ENCODE measurements at places on chromosomes 1 and 21. TPM values are rescaled to one million over a fixed set of nuclear protein-coding genes. Genes with fewer than 3 reads are reported as not detected.

DNA sequence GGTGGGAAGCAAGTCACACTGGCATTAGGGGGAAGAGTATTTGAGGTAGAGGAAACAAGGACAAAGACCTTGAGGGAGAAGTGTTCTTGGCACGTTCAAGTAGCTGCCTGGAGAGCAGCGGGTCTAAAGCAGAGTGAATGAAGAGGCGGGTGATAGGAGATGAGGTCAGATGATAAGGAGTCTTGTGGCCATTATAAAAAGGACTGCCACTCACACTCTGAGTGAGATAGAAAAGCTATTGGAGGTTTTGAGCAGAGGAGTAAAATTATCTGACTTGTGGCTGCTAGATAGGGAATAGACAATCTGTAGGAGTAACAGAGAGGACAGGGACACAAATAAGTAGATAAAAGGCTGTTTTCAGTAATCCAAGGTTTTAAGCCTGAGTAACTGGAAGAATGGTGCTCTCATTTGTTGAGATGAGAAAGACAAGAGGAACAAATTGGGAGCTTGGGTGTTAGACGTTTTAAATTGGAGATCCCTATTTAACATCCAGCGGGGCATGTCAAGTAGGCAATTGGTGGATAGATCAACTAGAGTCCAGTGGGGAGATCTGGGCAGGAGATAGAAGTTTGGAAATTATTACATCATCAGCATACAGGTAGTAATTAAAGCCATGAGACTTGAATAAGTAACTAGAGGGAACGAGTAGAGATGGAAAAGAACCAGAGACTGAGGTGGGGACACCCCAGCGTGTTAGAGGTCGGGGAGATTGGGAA, 43.7 kb downstream of the HENMT1 start:
- DNase-seq: no peak
- H3K27ac ChIP-seq: no peak overlapping the region
- H3K4me3 ChIP-seq: no peak overlapping the region
- no peaks in the 10 kb centered on the region for H3K4me1 ChIP-seq
- no peaks in the 10 kb centered on the region for H3K27me3 ChIP-seq
- peaks cover 3% of the 10 kb centered on the region for H3K36me3 ChIP-seq

- no peaks in the 10 kb centered on the region for H3K27me3 ChIP-seq
- H3K36me3 ChIP-seq: no peaks in the 10 kb centered on the region
- DNase-seq: no peak
These were observed 102.8 kb downstream of the KCTD3 start for GRCh38 chr1:215669806-215670491.

DNA sequence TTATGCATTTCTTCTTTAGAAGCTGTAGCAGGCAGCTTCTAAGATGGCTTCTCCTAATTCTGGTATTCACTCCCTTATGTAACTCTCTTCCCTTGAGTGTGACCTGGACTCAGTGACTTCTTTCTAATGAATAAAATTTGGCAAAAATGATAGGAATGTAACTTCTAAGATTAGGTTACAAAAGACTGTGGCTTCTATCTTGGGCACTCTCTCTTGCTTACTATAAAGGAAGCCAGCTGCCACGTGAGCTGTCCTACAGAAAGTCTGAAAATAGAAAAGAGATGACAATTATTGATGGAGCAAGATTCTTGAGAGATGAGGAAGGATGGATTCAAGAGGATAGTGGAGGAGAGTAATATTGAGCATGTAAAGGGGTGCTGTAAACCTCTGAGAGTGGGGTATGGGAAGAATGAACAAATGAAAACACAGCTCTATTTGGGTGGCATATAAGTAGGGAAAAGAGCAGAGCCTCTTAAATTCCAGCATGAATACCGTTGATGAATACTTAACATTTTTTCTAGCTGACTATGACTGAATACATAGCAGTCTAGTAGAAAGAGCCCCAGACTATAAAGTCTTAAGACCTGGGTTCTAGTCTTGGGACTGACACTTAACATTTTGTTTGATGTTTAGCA, 5.5 kb downstream of the TSEN15 start:
- DNase-seq: no peak
- peaks cover 13% of the 10 kb centered on the region for H3K36me3 ChIP-seq
- peaks cover 21% of the 10 kb centered on the region for H3K4me1 ChIP-seq
- no peaks in the 10 kb centered on the region for H3K27me3 ChIP-seq

DNA sequence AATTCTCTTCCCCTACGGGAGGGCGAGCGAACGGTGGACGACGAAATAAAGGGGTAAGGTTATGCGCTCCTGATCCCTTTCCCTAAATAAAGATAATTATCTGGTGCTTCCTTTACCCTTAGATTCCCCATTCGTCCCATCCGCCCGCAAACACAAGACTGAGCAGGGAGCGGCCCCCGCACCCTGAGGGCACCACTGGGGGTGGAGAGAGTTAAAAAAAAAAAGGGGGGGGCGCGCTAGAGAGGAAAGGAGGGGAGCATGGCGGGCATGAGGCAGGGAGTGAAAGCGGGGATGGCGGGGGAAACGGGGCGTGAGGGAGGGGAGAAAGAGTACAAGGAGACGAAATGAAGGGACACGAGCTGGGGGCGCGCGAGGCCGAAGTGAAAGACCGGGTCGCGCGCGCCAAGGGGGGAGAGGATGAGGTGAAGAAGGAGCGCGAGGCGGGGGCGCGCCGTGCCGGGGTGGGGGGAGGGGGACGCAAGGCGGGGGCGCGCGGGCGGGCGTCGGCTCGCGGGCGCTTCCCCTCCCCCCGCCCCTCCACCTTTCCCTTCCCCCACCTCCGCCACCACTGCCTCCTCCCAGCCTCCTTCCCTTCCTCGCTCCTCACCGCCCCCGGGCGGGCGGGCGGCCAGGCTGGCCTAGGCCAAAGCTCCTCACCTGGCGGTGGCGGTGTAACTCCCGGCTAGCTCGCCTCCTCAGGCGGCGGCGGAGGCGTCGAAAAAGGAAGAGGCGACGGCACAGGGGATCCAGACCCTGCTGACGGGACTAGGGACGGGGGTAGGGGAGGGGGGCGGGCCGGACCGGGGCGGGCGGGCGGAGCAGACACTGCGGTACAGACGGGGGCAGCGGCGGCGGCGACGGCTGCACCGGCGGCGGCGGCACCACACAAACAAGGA, 448 bp downstream of the GATAD2B start:
- no peaks in the 10 kb centered on the region for H3K36me3 ChIP-seq
- no peak for DNase-seq
- peak overlapping the region; percentile 94 for H3K27ac ChIP-seq
- no peaks in the 10 kb centered on the region for H3K27me3 ChIP-seq
- H3K4me1 ChIP-seq: peaks cover 21% of the 10 kb centered on the region

GRCh38 chr1:99465176-99465900, 180.6 kb upstream of the PALMD start:
- DNase-seq: no peak
- H3K27ac ChIP-seq: no peak overlapping the region
- no peaks in the 10 kb centered on the region for H3K27me3 ChIP-seq
- no peaks in the 10 kb centered on the region for H3K36me3 ChIP-seq

DNA sequence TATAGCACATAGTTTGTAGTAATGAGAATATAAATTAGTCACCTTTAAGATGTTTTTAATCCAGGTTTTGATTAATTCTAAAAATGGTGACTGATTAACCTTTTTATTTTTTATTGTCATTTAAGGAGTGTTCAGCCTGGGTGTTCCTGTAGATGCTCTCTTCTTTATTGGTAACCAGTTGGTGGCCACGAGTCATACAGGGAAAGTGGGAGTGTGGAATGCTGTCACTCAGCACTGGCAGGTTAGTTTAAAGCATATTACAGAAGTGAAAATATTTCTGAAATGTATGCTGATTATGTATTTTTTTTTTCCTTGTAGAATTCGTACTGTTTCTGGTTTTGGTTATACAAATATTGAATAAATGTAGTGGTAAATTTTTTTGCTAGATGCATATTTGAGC, 28.1 kb downstream of the KCTD3 start:
- no peaks in the 10 kb centered on the region for H3K27me3 ChIP-seq
- peaks cover 7% of the 10 kb centered on the region for H3K36me3 ChIP-seq
- no peak overlapping the region for H3K4me3 ChIP-seq
- H3K4me1 ChIP-seq: peaks cover 8% of the 10 kb centered on the region
- no peak overlapping the region for H3K27ac ChIP-seq
- DNase-seq: no peak

GRCh38 chr1:58717979-58718378, 18.1 kb upstream of the MYSM1 start:
- peak overlapping the region; percentile 18 for H3K27ac ChIP-seq
- H3K27me3 ChIP-seq: no peaks in the 10 kb centered on the region
- no peaks in the 10 kb centered on the region for H3K36me3 ChIP-seq
- H3K4me1 ChIP-seq: no peaks in the 10 kb centered on the region

- H3K27me3 ChIP-seq: no peaks in the 10 kb centered on the region
- DNase-seq: no peak
- no peak overlapping the region for H3K27ac ChIP-seq
- H3K4me3 ChIP-seq: no peak overlapping the region
- peaks cover 5% of the 10 kb centered on the region for H3K36me3 ChIP-seq
These were observed 25.5 kb downstream of the USP1 start for GRCh38 chr1:62462370-62462769.

GRCh38 chr1:107352850-107353249, 212.0 kb downstream of the NTNG1 start:
- H3K27me3 ChIP-seq: no peaks in the 10 kb centered on the region
- H3K36me3 ChIP-seq: no peaks in the 10 kb centered on the region
- H3K27ac ChIP-seq: no peak overlapping the region
- H3K4me3 ChIP-seq: no peak overlapping the region
- no peaks in the 10 kb centered on the region for H3K4me1 ChIP-seq

GRCh38 chr1:156075162-156075561, 7.1 kb downstream of the MEX3A start:
- no peaks in the 10 kb centered on the region for H3K27me3 ChIP-seq
- H3K36me3 ChIP-seq: peaks cover 10% of the 10 kb centered on the region
- peaks cover 21% of the 10 kb centered on the region for H3K4me1 ChIP-seq
- no peak overlapping the region for H3K27ac ChIP-seq
- no peak overlapping the region for H3K4me3 ChIP-seq

GRCh38 chr1:41436281-41437010, 48.0 kb downstream of the EDN2 start:
- no peak for DNase-seq
- no peaks in the 10 kb centered on the region for H3K27me3 ChIP-seq
- no peak overlapping the region for H3K27ac ChIP-seq
- peaks cover 20% of the 10 kb centered on the region for H3K4me1 ChIP-seq
- no peak overlapping the region for H3K4me3 ChIP-seq

DNA sequence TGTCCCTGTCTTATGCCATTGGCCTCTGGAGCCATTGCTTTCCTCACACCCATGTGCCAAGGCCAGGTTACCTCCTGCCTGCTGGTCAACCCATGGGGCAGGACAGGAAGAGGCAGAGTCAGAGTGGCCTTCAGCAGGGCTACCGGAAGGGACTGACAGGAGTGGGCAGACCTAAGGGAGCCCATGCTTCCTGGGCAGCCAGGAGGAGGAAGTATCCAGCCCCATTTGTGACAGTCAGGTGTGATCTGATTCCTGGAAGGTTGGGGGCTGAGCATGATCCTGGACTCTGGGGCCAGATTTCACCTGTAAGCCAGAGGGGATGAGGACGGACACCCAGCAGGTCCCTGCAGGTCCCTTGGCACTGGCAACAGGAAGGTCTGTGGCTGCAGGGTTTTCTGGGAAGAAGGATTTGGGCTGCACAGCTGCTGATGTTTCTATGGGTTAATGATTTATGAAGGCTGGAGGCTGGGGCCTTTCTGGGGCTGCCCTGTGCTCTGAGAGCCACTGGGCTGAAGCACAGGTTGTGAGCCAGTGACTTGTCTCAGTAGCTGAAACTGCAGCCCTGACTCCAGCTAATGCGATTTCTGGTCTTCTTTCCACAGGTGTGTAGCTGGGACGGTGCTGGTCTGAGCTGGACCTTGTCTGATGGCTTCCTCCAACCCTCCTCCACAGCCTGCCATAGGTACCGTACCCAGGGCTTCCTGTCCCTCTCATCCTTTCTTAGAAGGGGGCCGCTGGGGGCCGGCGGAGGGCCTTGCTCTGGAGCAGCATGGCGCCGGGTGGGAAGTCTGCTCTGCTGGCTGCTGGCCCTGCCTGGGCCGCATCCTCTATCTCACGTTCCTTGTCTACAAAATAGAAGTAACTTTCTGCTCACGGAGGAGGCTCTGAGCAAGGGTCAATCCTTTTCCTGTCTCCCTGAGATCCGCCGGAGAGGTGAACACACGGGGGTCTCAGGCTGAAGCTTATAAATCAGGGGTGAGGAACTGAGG, 40.7 kb downstream of the ARHGEF10L start:
- no peaks in the 10 kb centered on the region for H3K36me3 ChIP-seq
- no peaks in the 10 kb centered on the region for H3K27me3 ChIP-seq
- no peak overlapping the region for H3K27ac ChIP-seq
- DNase-seq: peak; percentile 29
- no peaks in the 10 kb centered on the region for H3K4me1 ChIP-seq
- no peak overlapping the region for H3K4me3 ChIP-seq

- no peak overlapping the region for H3K4me3 ChIP-seq
- no peaks in the 10 kb centered on the region for H3K36me3 ChIP-seq
- no peak overlapping the region for H3K27ac ChIP-seq
- no peaks in the 10 kb centered on the region for H3K4me1 ChIP-seq
These were observed 21.0 kb downstream of the KCNAB2 start for GRCh38 chr1:6066680-6067079.

The BNIPL gene
- total RNA-seq: 8.6 TPM

The ORC1 gene
- 2.5 TPM for total RNA-seq

The SPRR2A gene
- total RNA-seq: not detected

The ASPM gene
- total RNA-seq: 7.3 TPM

The PRRX1 gene
- total RNA-seq: 13.8 TPM
